Activated CD4-positive, CD25-positive, alpha-beta regulatory T cell treated with anti-CD3 and anti-CD28 coated beads, Interleukin-2, amount 50 U/mL, for 72 hours (primary cell): ENCODE measurements at places on chromosomes 11 and 22.

DNA sequence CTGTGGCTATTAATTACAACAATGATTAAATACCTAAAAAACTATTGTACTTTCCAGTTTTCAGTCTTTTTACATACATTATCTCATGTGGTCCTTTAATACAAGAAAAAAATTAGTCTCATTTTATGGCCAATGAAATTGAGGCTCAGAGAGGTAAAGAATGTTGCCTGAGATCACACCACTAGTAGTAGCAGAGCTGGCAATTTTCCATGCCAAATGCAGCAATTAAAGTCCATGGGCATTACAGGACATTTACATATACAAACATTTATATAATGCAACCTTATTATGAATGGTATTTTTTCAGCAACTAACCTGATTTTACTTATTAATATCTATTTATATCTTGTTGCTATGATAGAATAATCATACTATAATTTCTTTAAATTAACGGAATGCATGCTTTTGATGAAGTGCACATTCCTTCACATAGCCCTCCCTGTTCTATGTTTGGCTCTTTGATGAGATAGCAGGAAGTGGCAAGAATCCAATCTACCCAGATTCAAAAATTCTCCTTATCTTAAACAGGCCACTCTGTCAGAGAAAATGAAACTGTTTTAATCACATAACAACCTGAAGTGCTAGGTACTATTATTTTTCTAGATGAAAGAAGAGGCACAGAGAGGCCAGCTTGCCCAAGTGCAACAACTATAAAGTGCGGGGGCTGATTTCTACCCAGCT lies 120.9 kb upstream of the LDLRAD3 start:
- no peak for DNase-seq

- DNase-seq = no peak
These were observed 30.6 kb downstream of the LMO1 start for GRCh38 chr11:8232849-8233606.

DNA sequence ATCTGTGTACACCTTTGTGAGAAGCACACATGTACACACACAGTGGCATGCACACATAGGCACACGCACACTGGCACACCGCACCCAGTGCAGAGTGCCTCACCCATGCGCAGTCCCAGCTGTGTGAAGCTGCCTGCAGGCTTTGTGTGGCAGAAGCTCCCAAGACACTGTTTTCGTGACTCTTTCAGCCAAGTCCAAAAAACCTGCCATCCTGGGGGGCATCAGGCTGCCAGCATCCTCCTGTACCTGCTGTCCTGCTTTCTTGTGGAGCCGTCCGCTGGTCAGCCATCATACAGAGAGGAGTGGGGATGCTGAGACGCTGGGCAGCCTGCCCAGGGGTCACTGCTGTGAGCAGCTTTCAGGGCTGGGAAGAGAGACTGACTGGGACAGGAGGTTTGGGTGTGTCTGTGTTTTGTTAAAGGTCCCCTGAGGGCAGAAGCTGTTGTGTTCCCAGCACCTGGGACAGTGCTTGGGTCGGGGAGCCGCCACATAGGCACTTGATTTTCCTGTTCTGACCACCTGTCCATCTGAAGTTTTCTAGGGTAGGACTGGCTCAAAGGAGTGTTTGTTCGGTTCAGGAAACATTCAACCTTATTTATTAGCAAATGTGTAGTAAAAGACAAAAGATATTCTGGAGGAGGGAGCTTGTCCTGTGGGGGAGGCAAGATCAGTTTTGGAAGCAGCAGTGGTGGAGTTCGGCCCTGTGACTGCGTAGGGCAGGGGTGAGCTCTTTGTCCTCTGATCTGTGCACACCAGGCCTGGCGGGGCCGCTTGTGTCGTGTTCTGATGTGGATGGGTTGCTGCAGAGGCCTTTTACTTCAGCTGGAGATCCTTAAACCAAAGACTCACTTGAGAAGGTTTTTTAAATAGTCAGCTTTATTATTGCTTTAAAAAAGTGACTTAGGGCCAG lies 29.7 kb downstream of the AP2A2 start:
- DNase-seq = no peak

DNA sequence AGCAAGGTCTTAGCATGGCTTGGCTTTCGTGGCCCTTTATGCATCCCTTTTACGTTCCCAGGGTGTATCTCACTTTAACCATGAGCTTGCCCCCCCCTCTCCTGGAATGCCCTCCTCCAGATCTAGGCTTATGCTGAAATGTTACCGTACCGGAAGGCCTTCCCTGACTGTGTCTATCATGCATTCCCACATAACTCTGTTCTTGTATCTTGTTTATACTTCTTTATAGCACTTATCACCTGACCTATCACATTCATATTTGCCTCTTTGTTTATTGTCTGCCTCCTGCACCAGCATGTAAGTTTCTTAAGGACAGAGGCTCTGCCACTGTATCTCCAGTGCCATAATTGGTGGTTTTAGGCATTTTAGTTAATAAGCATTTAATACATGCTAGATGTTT lies 38.9 kb downstream of the PPFIBP2 start:
- no peak for DNase-seq

- DNase-seq = no peak
These were observed 1051.2 kb downstream of the TBC1D22A start for GRCh38 chr22:47813661-47814060.

- no peak for DNase-seq
These were observed 3.8 kb upstream of the ADSL start for GRCh38 chr22:40342521-40342920.

GRCh38 chr22:20013382-20013871 lies 3.2 kb downstream of the ARVCF start:
- no peak for DNase-seq

DNA sequence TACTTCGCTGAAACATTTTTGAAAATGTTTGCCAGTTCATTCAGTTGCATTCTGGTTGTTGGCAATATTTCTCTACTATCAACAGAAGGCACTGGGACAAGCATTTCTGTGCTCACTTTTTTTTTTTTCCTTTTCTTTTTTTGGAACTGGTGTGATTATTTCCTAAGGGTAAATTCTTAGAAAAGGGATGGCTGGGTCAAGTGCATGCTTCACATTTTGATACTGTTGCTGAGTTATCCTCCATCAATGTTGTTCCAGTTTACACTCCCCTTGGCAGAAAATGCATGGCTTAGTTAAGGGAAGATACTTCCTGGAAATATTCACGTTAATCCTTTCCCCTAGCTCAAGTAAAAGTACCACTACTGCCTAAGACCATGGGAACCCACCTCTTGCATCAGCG lies 81.8 kb downstream of the OSBP2 start:
- no peak for DNase-seq

GRCh38 chr11:3036419-3036818 lies 20.8 kb downstream of the CARS1 start:
- DNase-seq = no peak

GRCh38 chr11:16769386-16769785 lies 30.9 kb downstream of the C11orf58 start:
- DNase-seq = no peak

- DNase-seq = no peak
These were observed 18.3 kb downstream of the SLC5A12 start for GRCh38 chr11:26703411-26704191.

GRCh38 chr22:40484906-40485669 lies 114.7 kb downstream of the SGSM3 start:
- no peak for DNase-seq

GRCh38 chr11:71396548-71397123 lies 51.6 kb downstream of the DHCR7 start:
- DNase-seq = no peak

DNA sequence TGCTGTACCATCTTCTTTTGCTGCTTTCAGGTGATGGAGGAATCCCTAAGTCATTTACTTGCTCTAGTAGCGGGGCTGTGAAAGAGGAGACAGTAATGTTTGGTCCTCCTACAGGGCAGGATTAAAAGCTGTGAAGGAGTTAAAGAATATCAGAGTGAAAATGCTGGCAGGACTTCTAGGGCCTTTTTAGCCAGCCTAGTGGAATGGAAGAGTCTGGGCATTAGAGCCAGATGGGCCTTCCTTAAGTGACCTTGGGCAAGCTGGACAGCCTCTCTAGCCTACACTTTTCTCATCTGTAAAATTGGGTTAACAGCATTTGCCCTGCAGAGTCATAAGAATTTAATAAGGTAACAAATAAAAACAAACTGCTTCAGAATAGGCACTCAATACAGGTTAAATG lies 114.7 kb downstream of the RBFOX2 start:
- no peak for DNase-seq

DNA sequence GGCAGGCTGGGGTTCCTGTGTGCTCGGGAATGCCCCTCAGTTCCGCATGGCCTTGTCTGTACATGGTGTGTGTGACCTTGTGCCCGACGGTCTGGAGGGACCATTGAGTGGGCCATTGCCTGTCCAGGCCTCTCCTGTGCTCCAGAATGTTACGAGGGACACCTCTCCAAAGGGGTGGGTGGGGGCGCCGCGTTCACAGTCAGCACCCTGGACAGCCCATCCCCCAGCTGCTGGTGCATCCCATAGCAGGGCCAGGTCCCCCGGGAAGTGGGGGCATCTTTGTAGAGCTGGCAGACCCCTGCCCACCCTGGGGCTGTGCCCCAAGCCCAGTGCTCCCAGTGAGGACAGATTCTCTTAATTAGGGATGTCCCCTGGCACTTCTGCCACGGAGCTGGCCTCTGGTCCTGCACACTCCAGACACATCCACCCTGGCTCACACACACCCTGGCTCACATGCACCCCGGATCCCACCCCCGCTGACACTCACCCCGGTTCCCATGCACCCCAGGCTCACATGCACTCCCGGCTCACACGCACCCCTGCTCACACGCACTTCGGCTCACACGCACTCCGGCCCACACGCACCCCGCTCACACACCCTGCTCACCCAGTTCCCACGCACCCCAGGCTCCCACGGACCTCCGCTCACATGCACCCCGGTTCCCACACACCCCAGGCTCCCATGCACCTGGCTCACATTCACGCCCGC lies 15.6 kb downstream of the TSPAN4 start:
- no peak for DNase-seq

GRCh38 chr11:132106096-132106982 lies 735.9 kb downstream of the NTM start:
- DNase-seq = no peak

DNA sequence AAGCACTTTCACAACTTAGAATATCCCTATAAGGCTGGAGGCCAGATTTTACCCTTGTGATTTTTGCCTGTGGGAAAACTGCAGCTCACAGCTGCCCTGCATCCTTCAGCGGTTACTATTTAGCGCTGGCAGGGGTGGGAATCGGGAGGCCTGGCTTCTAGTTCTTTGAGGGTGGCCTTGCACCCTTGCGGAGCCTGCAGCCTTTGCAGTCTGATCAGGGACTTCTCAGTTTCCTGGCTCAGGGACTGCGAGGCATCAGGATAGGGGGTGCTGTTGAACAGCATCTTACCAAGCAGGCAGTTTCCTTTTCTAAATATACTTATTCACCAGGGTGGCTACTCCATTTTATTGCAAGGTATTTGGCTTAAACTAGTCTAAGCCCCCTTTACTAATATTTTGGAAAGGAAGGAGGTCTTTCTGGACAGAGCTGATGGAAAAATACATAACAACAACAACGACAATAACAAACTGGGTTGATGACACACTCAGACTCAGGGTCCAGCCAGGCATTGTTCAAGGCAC lies 2.9 kb upstream of the APOA1 start:
- DNase-seq = no peak
